ENCODE measurements at places on chromosomes 1 and 21.
A peak's percentile ranks its signal among the peaks of the same experiment; 100 is the strongest.

GRCh38 chr1:62437273-62437940 is 558 bp downstream of the USP1 start:
- DNase-seq, result peak; percentile 17

GRCh38 chr1:113976609-113977278 is 2.5 kb upstream of the OLFML3 start:
- peak; percentile 32 for DNase-seq

- no peak for DNase-seq
These were observed 53.0 kb downstream of the NFASC start for GRCh38 chr1:204923626-204924012.

DNA sequence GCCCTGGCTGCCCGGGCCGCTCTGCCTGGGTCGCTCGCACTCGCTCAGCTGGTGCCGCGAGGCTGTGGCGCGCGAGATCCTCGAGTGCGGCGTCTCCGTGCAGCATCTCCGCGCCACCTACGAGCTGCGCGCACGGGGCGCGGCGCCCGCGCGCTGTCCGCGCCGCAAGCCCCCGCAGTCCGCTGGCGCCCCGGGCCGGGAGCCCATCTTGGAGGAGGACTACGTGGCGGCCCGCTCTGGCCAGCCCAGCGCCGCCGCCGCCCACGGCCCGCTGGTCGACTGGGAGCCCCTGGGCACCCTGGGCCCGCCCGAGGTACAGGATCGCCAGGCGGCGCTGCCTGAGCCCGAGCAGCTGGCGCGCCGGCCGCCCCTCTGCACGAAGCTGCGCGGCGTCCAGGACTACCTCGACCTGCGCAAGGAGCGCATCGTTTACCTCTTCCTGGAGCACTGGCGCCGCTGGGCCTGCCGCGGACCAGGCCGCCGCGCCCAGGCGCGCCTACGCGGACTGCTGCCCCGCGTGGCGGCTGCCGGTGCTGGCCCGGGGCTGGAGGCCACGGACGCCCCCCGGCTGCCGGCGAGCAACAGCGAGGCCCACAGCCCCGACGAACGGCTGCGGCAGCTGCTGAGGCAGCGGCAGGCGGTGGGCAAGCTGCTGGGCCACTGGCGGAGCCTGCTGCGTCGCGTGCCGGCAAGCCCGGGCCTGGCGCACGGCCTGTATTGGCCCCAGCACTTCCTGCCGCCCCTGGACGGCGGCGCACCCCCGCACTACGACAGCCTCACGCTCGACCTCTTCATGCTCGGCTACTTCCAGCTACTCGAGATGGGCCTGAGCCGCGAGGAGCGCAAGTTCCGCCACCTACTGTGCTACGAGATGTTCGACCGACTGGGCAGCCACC is 10.9 kb downstream of the TNFRSF25 start:
- DNase-seq, result no peak

DNA sequence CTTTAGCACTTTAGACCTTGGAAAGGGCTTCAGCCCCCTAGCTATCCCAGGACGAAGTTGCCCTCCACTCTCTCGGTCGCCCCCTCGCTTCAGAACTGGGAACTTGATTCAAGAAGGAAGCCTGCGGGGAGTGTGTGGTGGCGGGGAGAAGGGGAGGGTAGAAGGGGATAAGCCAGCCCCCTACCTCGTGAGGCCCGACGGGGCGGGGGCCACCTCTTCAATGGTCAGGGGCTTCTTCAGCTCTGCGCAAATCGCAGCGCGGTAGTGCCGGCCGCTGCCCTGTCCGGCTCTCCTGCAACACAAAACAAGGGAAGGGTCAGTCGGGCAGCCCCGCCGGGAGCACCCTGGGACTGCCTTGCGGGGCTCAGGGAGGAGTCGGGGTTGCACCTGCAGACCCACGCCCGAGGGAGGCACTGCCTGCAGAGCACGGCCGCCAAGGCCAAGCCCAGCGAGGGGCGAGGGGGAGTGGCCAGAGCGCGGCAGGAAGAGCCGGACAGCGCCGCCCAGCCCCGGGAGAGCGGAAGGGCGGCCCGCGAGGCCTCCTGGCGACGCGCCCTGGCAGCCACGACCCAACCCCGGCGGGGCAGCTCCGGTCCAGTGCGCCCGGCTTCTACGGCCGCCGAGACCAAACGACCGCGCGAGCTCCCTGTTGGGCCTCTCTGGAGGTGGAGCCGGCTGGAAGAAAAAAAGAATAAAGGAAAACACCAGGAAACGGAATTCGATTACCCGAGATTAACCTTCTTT is 56.2 kb upstream of the RASAL2 start:
- peak; percentile 80 for DNase-seq

DNA sequence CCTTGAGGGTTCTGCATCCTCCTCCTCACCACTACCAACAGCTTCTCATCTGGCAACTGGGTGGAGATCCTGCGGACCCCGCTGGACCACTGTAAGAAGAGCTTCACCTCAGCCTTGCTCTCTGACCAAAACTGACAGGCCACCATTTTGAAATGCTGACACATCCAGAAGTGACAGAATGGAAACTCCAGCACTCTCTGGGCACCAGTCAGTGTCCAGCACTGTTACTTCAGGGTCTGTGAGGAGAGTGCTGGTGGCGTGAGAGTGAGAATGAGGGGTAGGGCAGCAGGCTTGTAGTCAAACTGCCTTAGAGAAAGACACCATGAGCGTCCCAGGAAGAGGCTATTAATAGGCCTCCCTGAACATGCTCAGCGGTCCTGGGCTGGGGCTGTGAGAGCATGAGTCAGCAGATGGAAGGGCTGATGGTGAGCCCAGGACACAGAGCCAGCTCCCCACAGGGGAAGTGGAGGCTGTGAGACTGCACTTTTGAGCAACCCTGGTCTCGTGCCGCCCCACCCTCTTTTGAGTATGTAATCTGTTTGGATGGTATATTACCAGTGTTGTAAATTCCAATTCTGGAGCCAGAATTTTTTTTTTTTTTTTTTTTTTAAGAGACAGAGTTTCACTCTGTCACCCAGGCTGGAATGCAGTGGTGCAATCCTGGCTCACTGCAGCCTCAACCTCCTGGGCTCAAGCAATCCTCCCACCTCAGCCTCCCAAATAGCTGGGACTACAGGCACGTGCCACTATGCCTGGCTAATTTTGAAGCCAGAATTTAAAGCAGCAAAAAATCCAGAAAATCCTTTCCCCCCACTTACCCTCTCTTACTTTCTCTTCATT is 34.4 kb upstream of the SLC30A1 start:
- DNase-seq, result peak; percentile 54

- DNase-seq, result no peak
These were observed 6.2 kb upstream of the HIPK1 start for GRCh38 chr1:113922957-113923356.
